ENCODE measurements at places on chromosomes 1 and 21.
A peak's percentile ranks its signal among the peaks of the same experiment; 100 is the strongest.

DNA sequence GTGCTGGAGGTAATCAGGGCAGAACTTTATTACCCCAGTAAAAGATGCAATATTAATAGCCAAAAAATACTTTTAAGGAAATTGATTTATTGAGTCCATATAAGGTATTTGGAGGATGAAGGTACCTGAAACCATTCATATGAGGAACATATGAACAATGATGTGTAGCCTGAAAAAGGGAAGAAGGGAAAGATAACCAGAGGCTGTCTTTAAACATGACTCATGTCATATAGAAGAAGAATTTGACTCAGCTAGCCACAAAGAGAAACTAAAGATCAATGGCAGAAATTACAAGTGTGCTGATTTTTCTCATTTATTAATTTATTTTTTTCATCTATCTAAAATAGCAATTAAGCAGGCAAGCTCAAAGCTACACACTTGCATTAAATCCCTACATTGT lies 136.2 kb upstream of the DUSP10 start:
- no peak for DNase-seq

DNA sequence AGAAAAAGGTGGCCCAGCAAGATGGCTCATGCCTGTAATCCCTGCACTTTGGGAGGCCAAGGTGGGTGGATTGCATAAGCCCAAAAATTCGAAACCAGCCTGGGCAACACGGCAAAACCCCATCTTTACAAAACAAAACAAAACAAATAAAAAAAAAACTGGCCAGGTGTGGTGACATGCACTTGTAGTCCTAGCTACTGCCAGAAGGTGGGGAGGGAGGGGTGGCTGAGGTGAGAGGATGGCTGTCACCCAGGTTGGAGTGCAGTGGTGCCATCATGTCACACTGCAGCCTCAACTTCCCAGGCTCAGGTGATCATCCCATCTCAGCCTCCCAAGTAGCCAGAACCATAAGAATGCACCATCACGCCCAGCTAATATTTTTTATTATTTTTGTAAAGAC lies 22.8 kb downstream of the RERE start:
- no peak for DNase-seq

GRCh38 chr21:42593007-42593814 lies 60.2 kb upstream of the PDE9A start:
- peak; percentile 81 for DNase-seq

GRCh38 chr1:230809256-230809990 lies 58.9 kb downstream of the C1orf198 start:
- DNase-seq, result no peak

DNA sequence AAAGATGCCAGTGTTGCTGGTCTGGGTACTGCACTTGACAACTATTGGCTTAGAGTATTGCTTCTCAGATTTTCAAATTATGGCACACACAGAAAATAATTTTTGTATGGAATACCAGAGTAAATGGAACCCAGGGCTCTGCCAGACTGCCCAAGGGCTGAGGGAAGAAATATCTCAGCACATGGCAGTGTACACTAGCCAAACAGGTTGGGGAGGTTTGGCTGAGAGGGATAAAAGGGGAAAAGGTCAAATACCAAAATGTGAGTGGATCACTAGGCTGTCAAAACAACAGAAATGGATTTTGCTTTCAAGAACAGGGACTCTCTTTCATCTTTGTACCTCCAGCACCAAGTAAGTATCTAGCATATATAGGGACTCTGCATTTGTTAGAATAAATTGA lies 3.0 kb upstream of the RGS8 start:
- DNase-seq, result no peak

- no peak for DNase-seq
Observed at GRCh38 chr1:41359211-41360073, 1.8 kb upstream of the FOXO6 start.

All from activated T-cell treated with anti-CD3 and anti-CD28 coated beads, Interleukin-2, amount 50 U/mL, for 72 hours (primary cell).